ENCODE measurements at places on chromosomes 6 and 20.

- no peak for DNase-seq
Measured at GRCh38 chr20:25117990-25118389, 36.0 kb upstream of the VSX1 start.

- DNase-seq: no peak
Measured at GRCh38 chr6:112298816-112299281, 44.5 kb upstream of the LAMA4 start.

DNA sequence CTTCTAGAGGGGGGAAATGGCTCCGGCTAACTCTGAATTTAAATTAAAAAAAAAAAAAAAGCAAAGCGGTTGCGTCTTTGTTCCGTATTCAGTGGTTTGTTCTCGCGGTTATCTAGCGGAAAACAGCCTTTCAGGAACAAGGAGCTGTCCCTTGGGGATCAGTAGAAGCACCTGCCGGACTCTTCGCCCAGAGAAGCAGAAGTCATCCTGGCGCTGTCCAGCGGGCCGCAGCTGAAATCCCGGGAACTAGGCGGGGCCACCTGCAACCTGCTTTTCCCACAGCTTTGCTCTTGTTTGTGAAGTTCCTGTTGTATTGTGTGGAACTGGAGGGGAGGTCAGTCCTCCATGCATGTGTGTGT, 43.9 kb upstream of the GJE1 start:
- DNase-seq: no peak

GRCh38 chr6:89172131-89172530, 26.3 kb downstream of the PM20D2 start:
- no peak for DNase-seq

DNA sequence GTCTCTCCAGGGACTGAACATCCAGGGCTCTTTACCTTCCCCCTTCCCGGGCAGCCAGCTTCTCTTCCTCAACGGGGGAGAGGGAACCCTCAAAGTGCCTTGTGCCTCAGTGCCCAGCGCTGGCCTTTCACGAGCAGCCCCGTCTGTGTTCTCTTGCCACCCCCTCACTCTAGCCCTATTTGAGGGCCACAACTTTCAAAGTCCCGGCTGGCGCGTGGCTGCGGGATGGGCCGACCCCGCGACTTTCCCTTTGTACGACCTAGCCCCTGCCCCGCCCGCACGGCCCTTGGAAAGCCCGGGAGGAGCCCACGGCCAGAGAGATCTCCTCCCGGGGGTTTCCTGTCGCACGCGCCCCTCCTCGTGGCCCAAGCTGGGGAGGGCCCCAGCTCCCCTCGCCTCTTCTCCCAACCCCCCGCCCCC, 559 bp downstream of the SCRT2 start:
- no peak for DNase-seq

DNA sequence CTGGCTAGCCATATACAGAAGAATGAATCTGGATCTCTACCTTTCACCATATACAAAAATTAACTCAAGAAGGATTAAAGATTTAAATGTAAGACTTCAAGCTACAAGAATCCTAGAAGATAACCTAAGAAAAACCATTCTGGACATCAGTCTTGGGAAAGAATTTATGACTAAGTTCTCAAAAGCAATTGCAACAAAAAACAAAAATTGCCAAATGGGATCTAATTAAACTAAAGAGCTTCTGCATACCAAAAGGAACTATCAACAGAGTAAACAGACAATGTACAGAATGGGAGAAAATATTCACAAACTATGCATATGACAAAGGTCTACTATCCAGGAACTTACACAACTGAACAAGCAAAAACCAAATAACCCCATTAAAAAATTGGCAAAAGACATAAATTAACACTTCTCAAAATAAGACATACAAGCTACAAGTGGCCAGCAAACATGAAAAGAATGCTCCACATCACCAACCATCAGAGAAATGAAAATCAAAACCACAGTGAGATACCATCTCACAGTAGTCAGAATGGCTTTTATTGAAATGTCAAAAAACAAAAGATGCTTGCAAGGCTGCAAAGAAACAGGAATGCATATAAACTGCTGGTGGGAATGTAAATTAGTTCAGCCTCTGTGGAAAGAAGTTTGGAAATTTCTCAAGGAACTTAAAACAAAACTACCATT, 66.8 kb upstream of the RSPO3 start:
- DNase-seq: no peak

DNA sequence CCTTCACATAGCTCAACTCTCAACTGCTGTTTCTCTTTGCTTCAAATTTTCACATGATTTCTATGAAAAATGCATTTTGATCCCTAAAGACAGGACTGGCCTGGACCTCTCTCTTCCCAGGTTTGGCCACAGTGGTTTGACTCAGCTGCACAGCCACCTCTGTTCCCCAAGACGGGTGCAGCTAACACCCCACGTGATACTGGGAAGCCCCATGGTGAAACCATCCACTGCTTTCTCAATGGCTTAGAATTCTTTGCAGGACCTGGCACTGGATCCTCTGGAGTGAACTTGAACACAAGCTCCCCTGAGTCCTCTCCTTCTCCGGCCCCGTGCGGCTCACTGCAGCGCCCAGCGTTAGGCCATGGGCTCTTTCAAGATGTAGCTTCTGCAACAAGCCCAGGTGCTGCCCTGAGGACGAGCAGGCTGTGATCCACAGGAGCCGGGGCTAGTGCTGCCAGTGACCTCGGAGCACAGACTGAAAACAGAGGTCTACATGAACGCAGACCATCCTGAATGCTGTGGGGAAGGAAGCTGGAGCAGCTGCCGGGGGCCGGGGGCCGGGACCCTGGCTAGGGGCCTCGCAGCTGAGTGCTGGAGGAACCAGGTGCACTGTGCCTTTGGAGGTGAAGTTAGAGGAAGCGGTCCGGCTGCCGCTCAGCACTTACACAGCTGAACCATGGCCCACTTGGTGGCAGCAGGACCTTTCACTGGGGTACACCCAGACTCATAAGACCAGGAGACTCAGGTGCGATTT, 58.8 kb upstream of the MPC1 start:
- no peak for DNase-seq

Data from stimulated activated naive CD8-positive, alpha-beta T cell treated with anti-CD3 and anti-CD28 coated beads, Interleukin-15, Interleukin-2, amounts not matched to agents 100 U/mL and 50 U/mL, for 24 hours (primary cell).